ENCODE measurements at places on chromosomes 7 and 10.

DNA sequence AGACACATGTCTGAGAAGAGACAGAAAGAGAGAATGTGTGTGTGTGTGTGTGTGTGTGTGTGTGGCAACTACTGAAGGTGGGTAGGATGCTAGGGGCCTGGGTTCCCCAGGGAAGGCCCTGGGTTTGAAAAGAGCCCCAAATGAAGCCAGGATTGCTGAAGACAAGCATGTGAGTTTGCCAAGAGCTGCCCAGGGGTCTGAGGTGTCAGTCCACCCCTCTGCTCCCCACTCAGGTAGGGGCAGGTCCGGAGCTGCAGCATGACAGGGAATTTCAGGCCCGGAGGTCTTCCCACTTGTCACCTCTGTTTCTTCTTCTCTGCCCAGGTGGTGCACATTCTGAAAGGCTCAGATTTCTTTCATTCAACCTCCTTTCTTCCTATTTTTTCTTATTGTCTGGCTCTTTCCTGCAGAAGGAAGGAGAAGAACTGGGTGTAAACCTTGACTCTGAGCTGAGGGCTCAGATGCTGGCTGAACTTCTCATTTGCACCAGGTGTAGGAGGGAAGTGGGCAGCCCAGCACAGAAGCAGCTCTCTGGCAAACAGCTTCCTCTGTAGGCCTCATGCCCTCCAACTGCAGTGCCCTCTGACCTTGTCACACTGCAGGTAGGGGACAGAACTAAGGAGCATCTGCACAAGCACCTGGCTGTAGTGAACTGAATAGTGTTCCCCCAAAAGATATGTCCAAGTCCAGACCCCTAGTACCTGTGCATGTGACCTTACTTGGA, 79.6 kb upstream of the LRRC4 start:
- no peak for DNase-seq

- peak; percentile 92 for DNase-seq
Observed at GRCh38 chr10:127148066-127148932, 48.1 kb downstream of the INSYN2A start.

- no peak for DNase-seq
Observed at GRCh38 chr7:74006451-74007241, 21.3 kb upstream of the ELN start.

- DNase-seq: no peak
Observed at GRCh38 chr10:17781856-17782255, 27.3 kb upstream of the MRC1 start.

- no peak for DNase-seq
Observed at GRCh38 chr10:12048547-12048946, 5.9 kb upstream of the UPF2 start.

GRCh38 chr7:155285833-155286232, 11.8 kb upstream of the INSIG1 start:
- no peak for DNase-seq

GRCh38 chr7:79471283-79471682, 17.8 kb upstream of the MAGI2 start:
- no peak for DNase-seq

- no peak for DNase-seq
Observed at GRCh38 chr10:43384252-43385221, 13.1 kb downstream of the FXYD4 start.
